ENCODE measurements at places on chromosomes 6 and 20.
A peak's percentile ranks its signal among the peaks of the same experiment; 100 is the strongest.

GRCh38 chr20:3003416-3003815, 40.0 kb upstream of the GNRH2 start:
- no peaks in the 10 kb centered on the region for H3K27me3 ChIP-seq
- H3K36me3 ChIP-seq: no peaks in the 10 kb centered on the region
- DNase-seq: no peak

DNA sequence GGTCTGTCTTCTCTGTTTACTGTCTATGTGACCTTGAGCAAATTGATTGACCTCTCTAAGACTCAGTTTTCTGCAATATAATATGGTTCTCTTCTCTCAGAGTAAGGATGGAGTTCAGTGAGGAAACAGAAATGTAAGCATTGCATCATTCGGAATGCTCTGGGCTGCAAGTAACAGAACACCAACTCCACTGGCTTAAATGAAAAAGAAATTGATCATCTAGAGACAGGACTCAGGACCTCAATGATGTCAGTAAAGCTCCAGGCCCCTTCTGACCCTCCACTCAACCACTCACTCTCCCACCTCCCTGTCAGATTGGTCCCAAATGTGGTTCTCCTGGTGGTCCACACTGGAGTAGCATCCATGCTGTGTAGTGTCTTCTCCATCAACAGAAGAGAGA, 31.9 kb downstream of the FAM110A start:
- no peak overlapping the region for H3K4me3 ChIP-seq
- H3K27ac ChIP-seq: no peak overlapping the region
- H3K36me3 ChIP-seq: no peaks in the 10 kb centered on the region
- DNase-seq: no peak

DNA sequence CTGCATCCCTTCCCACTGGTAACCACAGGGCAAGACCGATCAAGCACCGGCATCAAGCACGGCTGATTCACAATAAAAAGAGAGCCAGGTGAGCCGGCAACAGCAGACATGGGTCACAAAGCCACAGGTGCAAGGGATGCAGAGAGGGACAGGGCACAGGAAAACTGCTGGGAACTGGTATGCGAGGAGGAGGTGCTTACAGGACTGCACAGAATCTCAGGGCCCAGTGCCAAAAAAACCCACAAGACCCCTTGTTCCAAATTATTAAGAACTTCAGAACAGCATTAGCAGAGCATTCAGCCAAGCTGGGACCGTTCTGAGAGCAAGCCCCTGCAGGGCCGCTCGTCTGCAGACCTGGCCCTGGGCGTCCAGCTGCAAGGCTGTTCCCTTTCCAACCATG, 35.4 kb downstream of the BFSP1 start:
- no peak for DNase-seq
- no peaks in the 10 kb centered on the region for H3K4me1 ChIP-seq
- H3K27me3 ChIP-seq: no peaks in the 10 kb centered on the region
- no peaks in the 10 kb centered on the region for H3K36me3 ChIP-seq

- DNase-seq: peak; percentile 60
- no peak overlapping the region for H3K27ac ChIP-seq
- no peaks in the 10 kb centered on the region for H3K36me3 ChIP-seq
- no peak overlapping the region for H3K4me3 ChIP-seq
Observed at GRCh38 chr20:32674362-32674789, 635 bp upstream of the C20orf203 start.

DNA sequence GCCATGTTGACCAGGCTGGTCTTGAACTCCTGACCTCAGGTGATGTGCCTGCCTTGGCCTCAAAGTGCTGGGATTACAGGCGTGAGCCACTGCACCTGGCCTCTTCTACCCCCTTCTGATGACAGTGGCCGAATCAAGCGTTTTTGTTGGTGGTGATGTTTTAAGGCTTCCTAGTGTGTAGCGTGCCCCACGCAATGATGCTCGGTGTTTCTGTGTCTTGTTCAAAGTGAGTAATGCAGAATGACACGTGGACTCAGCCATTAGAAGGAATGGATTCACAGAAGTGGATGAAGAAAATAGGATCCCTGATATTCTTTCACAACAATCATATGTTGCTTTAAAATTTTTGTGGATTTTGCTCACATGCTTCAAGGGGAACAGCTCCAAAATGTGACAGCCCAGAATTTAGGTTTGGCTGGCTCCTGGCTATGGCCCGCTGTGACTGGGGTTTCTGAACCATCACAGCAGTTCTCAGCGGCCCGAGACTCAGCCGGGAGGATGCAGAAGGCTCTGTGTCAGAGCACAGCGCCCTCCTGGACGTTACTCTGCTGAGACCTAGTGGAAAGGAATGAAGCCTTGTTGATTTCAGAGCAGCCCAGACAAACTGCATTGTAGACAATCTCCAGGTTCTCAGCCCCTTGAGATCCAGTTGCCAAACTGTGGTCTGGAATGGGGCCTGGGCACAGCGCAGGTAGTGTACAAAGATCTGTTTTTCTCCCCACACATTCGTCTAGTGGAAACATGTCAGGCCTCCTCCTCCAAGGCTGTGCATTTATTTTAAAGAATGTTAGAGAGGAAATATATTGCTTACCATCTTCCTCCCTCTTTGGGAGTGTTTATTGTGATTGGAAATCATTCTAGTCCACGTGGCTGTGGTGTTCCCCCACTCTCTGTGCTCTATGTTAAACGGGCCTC, 57.6 kb upstream of the TIAM2 start:
- H3K4me1 ChIP-seq: no peaks in the 10 kb centered on the region
- H3K27me3 ChIP-seq: no peaks in the 10 kb centered on the region
- H3K4me3 ChIP-seq: no peak overlapping the region
- DNase-seq: no peak
- H3K36me3 ChIP-seq: no peaks in the 10 kb centered on the region
- H3K27ac ChIP-seq: no peak overlapping the region

DNA sequence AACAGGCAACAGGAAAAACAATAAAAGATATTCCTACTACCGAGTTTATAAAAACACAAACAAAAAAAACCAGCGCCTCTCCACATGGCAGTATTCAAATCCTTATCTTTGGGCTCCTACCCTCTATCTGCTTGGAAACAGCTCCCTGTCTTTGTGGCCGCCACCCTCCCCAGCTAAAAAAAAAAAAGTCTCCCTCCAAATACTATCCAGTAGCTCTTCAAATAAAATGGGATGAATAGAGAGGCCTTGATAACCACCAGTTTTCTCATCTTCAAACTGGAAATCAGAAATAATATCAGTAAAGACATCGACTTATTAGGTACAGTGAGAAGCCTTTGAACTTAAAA, 96.2 kb downstream of the PSMG4 start:
- H3K4me1 ChIP-seq: peaks cover 35% of the 10 kb centered on the region
- DNase-seq: no peak
- H3K27ac ChIP-seq: peak overlapping the region; percentile 95
- H3K4me3 ChIP-seq: no peak overlapping the region

GRCh38 chr6:109852713-109853112, 125.4 kb upstream of the GPR6 start:
- no peak overlapping the region for H3K4me3 ChIP-seq
- no peaks in the 10 kb centered on the region for H3K36me3 ChIP-seq
- H3K27ac ChIP-seq: no peak overlapping the region
- H3K27me3 ChIP-seq: no peaks in the 10 kb centered on the region
- H3K4me1 ChIP-seq: no peaks in the 10 kb centered on the region
- no peak for DNase-seq

GRCh38 chr6:163585932-163586437, 171.5 kb downstream of the QKI start:
- no peak overlapping the region for H3K27ac ChIP-seq
- no peak for DNase-seq
- H3K36me3 ChIP-seq: no peaks in the 10 kb centered on the region
- H3K27me3 ChIP-seq: no peaks in the 10 kb centered on the region
- no peaks in the 10 kb centered on the region for H3K4me1 ChIP-seq

GRCh38 chr6:55882718-55883569, 7.6 kb upstream of the BMP5 start:
- DNase-seq: no peak
- no peaks in the 10 kb centered on the region for H3K4me1 ChIP-seq
- H3K36me3 ChIP-seq: no peaks in the 10 kb centered on the region
- H3K4me3 ChIP-seq: no peak overlapping the region
- no peaks in the 10 kb centered on the region for H3K27me3 ChIP-seq

- H3K4me1 ChIP-seq: no peaks in the 10 kb centered on the region
- H3K4me3 ChIP-seq: no peak overlapping the region
- no peaks in the 10 kb centered on the region for H3K36me3 ChIP-seq
Observed at GRCh38 chr20:7728338-7728737, 211.9 kb downstream of the HAO1 start.

- DNase-seq: no peak
- no peak overlapping the region for H3K4me3 ChIP-seq
- H3K27ac ChIP-seq: no peak overlapping the region
- H3K4me1 ChIP-seq: no peaks in the 10 kb centered on the region
- H3K36me3 ChIP-seq: no peaks in the 10 kb centered on the region
Observed at GRCh38 chr6:4180652-4181255, 45.4 kb upstream of the ECI2 start.

GRCh38 chr20:35011589-35012226, 56.0 kb downstream of the MYH7B start:
- DNase-seq: no peak
- no peak overlapping the region for H3K4me3 ChIP-seq
- H3K36me3 ChIP-seq: peaks cover 88% of the 10 kb centered on the region
- no peaks in the 10 kb centered on the region for H3K4me1 ChIP-seq

DNA sequence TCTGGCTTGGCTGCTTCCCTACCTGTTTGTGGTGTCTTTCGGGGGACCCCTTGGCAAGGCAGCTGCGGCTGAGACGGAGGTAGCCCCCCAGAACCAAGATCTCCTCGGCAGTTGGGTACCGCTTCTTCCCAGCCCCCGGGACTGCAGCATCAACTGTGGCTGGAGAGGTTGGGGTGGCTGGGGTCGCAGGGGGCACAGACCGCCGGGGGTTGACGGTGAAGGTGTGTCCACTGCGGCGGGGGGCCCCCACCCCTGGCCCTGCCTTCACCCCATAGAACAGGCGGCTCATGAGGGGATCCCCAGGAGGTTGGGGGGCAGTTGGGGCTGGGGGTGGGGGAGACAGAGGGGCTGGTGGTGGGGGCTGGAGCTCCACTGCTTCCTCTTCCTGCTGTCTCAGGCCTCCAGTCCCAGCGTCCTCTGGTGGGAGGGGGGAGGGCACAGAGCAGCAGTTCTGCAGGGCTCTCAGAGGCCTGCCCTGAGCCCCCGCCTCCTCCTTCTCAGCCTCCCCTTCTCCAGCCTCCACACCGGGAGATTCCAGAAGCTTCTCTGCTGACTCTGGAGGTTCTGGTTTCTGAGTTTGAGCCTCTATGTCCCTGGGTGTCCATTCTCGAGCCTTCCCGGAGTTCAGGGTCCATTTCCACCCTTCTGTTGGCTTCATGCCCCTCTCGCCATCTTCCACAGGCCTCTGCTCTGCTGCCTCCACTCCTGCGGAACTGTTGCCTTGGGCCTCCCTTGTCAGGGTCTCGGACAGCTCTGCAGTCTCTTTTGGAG, 1.9 kb downstream of the PPP1R18 start:
- H3K4me1 ChIP-seq: peaks cover 29% of the 10 kb centered on the region
- H3K27me3 ChIP-seq: no peaks in the 10 kb centered on the region
- peak; percentile 67 for DNase-seq
- no peaks in the 10 kb centered on the region for H3K36me3 ChIP-seq

DNA sequence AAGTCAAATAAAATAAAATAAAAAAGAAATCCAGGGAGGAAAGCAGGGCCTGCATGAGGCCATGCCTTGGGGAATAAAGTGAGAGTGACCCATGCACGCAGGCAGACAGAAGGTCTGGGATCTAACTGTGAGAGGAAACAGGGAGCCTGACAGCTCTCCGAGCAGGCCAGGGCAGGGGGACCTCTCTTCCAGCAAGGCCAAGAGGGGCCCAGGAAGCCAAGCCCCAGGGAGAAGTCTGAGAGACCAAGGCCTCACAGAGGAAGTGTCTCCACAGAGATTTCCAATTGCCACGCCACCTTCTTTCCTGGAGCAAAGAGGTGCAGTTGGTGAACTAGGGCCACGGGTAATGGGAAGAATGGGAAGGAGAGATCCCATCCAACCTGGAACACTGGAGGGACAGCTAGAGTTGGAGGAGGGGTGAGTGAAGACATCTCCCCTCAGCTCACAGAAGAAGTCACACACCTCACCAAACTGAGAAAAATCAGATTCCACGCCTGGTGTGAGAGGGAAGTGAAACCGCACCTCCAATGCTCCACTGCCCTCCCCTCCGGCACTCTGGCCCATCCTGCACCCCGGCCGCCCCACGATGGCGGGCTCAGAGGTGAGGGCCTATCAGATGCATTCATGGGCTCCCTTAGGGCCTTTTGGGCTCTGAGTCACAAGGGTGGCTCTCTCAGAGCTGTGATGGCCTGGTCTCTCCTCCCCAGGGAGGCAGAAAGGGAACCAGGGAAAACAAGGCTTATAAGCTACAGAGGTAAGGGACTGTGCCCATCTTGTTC, 25.1 kb upstream of the TAF8 start:
- H3K27ac ChIP-seq: no peak overlapping the region
- H3K27me3 ChIP-seq: no peaks in the 10 kb centered on the region
- peaks cover 10% of the 10 kb centered on the region for H3K4me1 ChIP-seq
- no peaks in the 10 kb centered on the region for H3K36me3 ChIP-seq

DNA sequence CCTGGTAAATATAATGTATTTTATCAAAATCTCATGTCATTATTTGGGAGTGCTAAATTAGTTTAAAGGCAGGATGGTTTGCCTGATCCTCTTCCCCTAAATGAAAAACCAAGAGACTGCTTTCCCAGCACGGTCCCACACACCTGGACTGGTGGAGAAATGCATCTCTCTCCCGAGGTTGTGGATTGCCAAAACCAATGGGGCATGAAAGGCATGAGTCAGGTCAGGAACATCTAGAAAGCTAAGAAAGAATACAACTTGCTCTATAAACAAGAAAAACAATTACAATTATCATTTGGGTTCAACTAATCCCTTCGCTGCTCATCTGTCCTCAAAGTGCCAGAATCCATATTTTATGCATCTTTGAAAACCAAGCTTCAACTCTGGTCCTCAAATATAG, 308.3 kb upstream of the IRAK1BP1 start:
- no peaks in the 10 kb centered on the region for H3K27me3 ChIP-seq
- no peak overlapping the region for H3K4me3 ChIP-seq
- H3K27ac ChIP-seq: no peak overlapping the region
- no peaks in the 10 kb centered on the region for H3K4me1 ChIP-seq
- no peak for DNase-seq
- no peaks in the 10 kb centered on the region for H3K36me3 ChIP-seq

GRCh38 chr6:20805021-20805420, 270.8 kb downstream of the CDKAL1 start:
- H3K27me3 ChIP-seq: no peaks in the 10 kb centered on the region
- no peak for DNase-seq
- no peak overlapping the region for H3K27ac ChIP-seq
- H3K36me3 ChIP-seq: no peaks in the 10 kb centered on the region

All from transverse colon (tissue), 4 donors.